ENCODE measurements at places on chromosomes 4 and X. TPM values are rescaled to one million over a fixed set of nuclear protein-coding genes. Genes with fewer than 3 reads are reported as not detected.

DNA sequence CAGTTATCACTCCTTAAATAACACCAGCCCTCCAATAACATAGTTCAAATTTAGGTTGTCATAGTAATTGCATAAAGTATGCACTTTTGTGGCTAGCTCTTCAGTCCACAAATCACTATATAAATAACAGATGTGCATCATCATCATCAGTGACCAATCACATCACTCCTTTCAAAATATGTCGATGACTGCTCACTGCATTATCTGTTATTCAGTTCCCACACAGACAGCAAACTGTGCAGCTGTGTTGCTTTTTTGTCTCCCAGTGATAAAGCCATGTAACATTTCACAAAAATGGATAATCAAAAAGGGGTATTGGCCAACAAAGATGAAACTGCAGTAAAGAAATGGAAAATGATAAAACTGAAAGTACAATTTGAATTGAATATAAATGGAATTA lies 205.4 kb downstream of the DCLK2 start:
- no peak for DNase-seq

DNA sequence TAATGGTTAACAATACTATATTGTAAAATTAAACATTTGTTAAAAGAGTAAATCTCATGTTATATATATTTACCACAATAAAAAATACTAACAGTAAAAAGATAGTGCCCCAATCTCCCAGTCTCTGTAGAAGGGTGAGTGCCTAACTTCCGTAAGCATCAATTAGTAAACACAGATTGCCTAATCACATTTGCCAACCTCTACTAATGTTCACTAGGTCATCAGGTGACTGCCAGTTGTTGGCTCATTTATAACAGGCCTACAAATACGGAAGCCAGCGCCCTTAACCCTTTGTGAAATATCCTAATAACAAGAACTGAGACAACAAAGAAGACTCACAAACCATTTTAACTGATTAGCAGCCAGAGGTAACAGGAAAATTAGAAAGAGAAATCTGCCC lies 345.1 kb downstream of the INPP4B start:
- DNase-seq = no peak

The PAK3 gene
- 0.75 TPM for total RNA-seq

The PPP1R2C gene
- not detected for total RNA-seq

The SCFD2 gene
- 23.7 TPM for total RNA-seq

The AMBN gene
- total RNA-seq = not detected

All from transverse colon (tissue), 4 donors.